ENCODE measurements at places on chromosomes 1 and 21.

GRCh38 chr1:201506092-201506491 is 831 bp downstream of the CSRP1 start:
- DNase-seq, result no peak

- peak; percentile 6 for DNase-seq
These were observed 31.3 kb downstream of the NCMAP start for GRCh38 chr1:24586970-24587820.

DNA sequence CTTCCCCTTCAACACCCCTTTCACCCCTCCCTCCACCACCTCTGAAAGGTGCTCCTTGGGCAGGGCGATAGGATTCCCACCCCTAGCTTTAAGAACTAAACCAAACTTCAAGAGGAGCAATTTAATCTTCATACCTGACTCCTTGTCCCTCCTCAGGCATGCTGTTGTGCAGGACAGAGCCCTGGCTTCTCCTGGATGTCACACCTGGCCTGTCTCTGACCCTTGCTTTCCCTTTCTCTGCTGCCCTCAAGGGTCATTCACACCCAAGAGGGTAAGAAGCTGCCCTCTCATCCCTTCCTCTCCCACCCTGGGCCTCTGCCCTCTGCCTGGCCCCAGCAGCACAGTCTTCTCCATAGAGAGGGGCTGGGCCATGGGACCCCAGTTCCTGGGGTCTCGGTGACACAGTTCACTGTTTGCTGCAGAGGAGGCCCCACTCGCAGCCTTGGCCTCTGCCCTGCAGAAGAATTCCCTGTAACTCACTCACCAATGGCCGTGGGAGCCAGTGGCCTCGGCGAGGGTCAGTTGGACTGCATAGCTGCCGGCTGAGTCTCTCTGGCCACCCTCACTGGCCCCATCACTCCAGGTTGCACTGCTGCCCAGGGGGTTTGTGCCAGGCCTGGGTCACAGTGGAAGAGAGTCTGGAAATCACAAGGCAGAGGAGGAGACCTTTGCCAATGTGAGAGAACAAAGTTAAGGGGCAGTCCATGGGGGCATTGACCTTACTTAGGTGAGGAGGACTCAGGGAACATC is 28.4 kb upstream of the LHX4 start:
- DNase-seq, result no peak

- no peak for DNase-seq
These were observed 87.7 kb downstream of the SNX7 start for GRCh38 chr1:98749152-98749756.

GRCh38 chr1:175131095-175131494 is 61.5 kb downstream of the KIAA0040 start:
- no peak for DNase-seq

GRCh38 chr1:39268906-39269305 is 64.4 kb downstream of the MACF1 start:
- no peak for DNase-seq

DNA sequence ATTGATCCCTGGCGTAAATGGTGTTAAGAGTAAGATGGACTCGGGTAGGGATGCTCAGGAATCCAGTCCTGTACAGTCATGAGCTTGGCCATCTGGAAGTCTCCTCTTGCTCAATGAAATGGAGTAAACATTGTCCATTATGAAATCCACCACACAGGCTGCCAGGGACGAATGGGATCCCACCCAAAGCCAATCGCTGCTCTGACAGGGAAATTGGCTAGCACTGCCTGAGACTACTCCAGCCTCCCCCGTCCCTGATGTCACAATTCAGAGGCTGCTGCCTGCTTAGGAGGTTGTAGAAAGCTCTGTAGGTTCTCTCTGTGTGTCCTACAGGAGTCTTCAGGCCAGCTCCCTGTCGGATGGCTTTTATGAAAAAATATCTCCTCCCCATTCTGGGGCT is at the start of gene HSD11B1:
Gene HSD11B1, plus strand, starts transcription at position 263 of the 400 bp plus-strand sequence. Its CDS starts 97 bp downstream, at position 360.
- peak; percentile 86 for DNase-seq

DNA sequence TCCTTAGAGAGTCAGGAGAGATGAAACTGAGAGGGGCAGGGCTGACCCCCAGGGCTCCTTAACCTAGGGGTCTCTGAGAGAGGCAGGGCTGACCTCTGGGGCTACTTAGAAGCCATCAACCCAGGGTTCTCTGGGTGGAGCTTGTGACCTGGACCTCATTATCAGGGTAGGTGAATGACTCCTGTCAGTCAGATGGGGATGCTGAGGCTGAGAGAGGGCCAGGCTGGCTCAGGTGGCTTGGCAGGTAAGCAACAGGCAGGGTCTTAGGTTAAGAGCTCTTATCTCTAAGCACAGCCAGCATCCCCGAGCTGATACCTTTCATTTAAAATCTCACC is 160.9 kb downstream of the PTPRU start:
- DNase-seq, result no peak

- DNase-seq, result no peak
These were observed 4.5 kb upstream of the FAM177B start for GRCh38 chr1:222732216-222733159.

DNA sequence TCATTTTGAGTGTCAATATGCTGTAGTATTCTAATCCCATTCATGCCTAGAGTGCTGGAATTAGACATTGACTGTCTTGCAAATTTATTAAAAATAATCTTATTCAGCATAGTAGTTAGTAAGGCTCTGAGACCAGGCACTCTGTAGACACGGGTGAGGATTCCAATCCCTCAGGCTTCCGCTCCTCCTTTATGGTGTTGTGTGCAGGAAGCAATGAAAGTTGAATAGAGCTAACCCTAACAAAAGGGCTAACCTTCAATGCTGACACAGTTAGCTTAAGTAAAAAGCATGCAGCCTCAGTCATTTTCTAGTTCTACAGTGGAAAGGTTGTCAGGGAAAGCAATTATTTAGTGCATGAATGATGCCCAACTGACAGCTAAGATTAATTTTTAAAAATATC is 199.6 kb upstream of the SGIP1 start:
- DNase-seq, result no peak

DNA sequence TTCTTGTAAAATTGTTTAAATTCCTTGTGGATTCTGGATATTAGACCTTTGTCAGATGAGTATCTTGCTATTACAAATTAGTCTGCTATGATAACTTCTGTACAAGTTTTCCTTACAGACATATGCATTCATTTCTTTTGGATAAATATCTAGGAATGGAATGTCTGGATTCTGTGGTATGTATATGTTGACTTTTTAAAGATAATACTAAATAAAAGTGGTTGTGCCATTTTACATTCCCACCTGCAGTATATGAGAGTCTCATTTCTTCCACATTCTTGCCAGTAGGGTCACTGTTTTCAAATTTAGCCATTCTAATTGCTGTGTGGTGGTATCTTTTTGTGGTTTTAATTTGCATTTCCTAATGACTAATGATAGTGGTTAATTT is 53.9 kb downstream of the SYDE2 start:
- no peak for DNase-seq

DNA sequence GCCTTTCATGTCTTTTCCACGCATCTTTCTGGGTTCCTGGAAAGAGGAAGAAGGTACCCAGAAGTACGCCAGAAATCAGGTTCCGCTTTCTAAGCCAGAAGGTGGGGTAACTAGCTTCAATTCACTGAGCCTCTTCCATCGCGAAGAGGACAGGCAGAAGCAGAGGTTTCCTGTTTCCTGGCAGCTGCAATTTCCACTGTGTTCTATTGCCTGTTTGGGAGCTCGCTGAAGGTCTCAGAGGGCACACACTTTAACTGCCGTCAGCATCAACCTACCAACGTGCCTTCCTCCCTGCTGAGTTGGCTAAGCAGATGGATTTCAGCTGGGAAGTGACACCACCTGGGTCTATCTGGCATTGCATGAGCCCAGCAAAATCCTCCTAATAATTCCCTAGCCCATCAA is 10.0 kb downstream of the NCF2 start:
- DNase-seq, result no peak

- no peak for DNase-seq
These were observed 81.9 kb upstream of the POU3F1 start for GRCh38 chr1:38128511-38128910.

DNA sequence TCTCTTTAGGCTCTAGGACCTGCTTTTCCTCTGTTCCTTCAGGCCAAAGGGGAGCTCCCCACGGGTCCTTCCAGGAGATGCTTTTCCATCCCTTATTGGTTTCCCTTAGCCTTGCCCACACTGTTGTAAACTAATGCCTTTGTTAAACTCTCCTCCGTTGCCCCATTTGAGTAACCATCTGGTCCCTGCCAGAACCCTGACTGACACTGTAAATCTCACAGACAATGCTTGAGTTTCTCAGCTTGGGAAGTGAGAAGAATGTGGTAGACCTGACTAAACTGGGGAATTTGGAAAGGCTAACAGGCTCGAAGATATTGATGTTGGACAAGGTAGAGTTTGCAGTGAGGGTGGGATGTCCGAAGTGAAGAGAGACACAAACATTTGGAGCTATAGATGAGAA is 11.4 kb downstream of the AKNAD1 start:
- no peak for DNase-seq

- DNase-seq, result no peak
These were observed 10.7 kb downstream of the NEGR1 start for GRCh38 chr1:72271555-72272085.

DNA sequence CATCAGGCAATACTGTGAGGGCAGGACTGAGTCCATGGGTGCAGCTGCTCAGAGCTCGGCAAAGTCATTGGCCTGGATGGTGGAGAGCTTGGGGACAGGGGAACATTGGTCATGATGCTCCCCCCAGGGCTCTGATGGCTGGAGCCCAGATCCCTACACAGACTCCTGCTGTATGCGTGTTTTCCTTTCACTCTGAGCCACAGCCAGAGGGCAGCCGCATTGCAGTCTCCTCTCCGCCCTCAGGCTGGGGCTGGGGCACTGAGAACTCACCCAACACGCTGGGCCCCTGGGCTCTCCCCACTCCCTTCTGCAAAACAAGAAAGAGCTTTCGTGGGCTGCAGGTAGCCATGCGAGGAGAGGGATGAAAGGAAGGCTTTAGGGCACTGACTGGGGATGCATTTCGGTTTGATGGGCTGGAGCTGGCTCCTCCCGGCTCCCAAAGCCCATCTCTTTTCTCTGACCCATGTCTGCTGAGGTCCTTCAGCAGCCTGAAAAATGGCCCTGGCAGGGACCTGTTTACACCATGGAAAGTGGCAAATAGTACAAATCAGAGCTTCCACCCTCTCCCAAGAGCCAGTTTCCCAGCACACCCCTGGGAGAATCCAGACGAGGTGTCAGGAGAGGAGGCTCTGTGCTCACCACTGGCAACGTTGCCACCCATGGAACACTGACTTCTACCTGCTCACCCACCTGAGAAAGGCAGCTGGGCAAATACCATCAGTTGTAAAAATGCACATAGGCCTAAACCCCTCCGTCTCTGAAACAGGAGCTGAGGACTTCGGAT is 43.8 kb downstream of the CAPN2 start:
- no peak for DNase-seq

- no peak for DNase-seq
These were observed 36.0 kb downstream of the WNT2B start for GRCh38 chr1:112544751-112545150.

DNA sequence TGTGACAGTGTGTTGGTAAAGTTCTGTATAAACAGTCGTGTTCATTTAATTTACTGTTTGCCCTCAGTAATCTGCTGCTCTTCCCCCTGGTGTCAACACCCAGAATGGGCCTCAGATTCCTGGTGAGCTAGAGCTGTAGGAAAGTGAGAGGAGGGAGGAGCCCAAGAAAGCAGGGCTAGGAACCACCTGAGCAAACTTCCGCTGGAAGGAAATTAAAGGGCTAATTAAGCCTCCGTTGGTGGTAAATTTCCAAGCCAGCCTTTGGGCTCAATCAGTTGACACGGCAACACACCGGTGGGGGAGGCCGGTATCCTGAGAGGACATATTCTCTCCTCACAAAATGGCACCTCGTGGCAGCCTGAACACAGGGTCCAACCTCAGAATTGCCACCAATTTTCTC is 32.9 kb downstream of the RAB3B start:
- DNase-seq, result no peak

GRCh38 chr1:12258272-12258671 is 28.4 kb downstream of the VPS13D start:
- no peak for DNase-seq

DNA sequence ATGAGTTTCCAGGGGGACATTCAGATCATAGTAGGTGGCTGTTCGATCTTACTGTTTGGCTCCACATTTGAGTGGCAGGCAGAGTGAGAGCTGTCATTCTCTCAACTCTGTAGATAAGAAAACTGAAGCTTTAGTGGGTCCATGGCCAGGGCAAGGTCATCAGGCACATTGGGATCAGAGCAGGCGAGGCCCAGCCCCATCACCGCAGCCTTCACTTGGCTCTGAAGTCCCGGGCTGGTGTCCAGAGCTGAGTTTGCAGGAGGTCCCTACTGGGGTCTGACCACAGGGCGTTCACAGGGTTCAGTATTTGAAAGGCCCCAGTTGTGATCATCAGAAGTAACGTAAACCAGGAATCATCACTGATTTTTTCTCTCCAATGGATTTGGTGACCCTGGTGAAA is 76.7 kb downstream of the OBSCN start:
- DNase-seq, result no peak

GRCh38 chr1:110114784-110115183 is 2.5 kb downstream of the UBL4B start:
- DNase-seq, result no peak

DNA sequence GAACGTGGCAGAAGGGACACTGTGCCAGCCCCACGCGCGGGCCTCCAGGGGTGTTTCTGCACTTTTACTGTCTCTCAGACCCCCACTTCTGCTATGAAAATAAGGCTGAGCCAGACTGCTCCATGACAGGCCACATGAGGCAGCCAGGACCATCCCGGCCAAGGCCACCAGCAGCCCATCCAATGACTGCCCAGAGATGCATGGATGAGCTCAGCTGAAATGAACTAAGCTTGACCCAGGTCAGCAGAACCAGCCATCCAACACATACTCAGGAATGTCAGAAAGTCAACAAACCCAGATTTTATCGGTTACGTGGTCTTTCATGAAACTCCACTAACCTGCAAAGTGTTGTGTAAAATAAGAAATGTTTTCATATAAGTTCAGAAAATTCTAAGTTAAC is 51.2 kb downstream of the CCDC185 start:
- DNase-seq, result no peak

- no peak for DNase-seq
These were observed 21.4 kb upstream of the KCNJ6 start for GRCh38 chr21:37937668-37938067.

DNA sequence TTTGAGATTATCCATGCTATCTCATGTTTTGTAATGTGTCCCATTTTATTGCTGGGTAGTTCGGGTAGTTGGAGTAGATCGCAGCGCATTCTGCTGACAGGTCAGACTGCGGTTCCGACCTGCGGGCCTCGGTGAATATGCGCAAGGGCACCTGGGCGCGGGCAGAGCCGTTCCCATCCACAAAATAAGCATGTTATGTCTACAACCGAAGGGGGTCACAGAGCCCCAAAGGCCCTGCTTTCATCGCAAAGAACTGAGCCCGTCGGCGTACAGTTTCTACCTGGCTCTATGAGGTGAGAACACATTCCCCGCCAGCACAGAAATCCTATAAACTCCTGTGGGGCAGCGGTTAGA is 88.4 kb downstream of the PRKAB2 start:
- no peak for DNase-seq
